ENCODE measurements at places on chromosomes 4 and X.
A peak's percentile ranks its signal among the peaks of the same experiment; 100 is the strongest.

GRCh38 chr4:17339376-17339775 is 172.5 kb downstream of the QDPR start:
- no peak for DNase-seq

GRCh38 chrX:114390251-114390796 is 193.6 kb upstream of the HTR2C start:
- DNase-seq: no peak

DNA sequence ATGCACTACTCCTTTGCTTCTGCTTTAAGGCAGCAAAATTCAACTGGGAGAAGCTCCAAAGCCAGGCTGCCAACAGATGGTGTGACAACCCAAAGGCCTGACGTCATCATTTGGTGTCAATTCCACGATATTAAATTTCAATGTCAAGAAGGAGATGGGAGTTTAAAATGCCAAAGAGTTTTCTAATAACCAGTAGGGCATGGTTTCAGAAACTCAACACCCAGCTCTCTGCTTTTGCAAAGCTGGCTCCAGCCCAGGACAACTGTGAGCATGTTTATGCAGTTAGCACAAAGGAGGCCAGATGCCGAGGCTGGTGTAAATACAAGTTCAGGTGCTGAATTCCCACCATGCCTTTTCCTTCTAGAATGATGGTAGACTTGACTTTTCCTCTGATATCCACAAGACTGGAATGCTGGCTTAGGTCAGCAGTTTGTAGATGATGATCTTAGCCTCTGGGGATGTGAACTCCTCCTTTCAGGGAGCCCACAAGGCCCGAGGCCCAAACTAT is 67.3 kb downstream of the AFAP1 start:
- DNase-seq: no peak

DNA sequence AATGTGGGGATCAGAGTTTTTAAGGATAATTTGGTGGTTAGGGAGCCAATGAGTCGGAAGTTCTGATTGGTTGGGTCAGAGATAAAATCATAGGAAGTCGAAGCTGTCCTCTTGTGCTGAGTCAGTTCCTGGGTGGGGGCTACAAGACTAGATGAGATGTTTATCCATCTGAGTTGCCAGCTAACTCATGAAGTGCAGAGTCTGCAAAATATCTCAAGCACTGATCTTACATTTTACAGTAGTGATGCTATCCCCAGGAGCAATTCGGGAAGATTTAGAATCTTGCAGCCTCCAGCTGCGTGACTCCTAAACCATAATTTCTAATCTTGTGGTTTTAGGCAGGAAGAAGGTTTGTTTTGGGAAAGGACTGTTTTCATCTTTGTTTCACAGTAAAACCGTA is 565.8 kb upstream of the SPANXN1 start:
- DNase-seq: no peak

- DNase-seq: no peak
These were observed 20.6 kb downstream of the CLIC2 start for GRCh38 chrX:155313766-155314165.

- DNase-seq: no peak
These were observed 1.4 kb downstream of the TCEAL2 start for GRCh38 chrX:102126863-102127262.

DNA sequence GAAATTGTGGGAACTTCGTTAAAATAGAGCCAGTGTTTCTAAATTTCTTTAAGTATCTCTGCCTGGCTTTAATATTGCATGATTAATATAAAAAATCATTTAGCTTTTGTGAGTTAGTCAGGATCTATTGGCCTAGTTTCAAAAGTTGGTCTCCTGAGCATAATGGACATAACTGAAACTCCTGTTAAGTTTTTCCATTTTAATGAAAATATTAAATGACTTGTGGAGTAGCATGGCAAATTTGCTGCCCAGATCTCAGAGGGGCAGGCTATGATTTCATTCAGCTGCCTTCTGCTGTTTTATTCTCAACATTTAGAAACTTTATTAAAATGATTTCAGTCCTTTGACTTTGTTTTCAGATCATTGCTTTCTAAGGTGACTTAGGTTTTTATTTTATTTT is 962.9 kb upstream of the GRID2 start:
- no peak for DNase-seq

GRCh38 chr4:15395311-15395710 is 32.5 kb upstream of the C1QTNF7 start:
- DNase-seq: no peak

GRCh38 chr4:139015948-139016471 is 429 bp downstream of the NOCT start:
- no peak for DNase-seq

GRCh38 chrX:30935985-30936384 is 46.9 kb upstream of the TAB3 start:
- DNase-seq: no peak

DNA sequence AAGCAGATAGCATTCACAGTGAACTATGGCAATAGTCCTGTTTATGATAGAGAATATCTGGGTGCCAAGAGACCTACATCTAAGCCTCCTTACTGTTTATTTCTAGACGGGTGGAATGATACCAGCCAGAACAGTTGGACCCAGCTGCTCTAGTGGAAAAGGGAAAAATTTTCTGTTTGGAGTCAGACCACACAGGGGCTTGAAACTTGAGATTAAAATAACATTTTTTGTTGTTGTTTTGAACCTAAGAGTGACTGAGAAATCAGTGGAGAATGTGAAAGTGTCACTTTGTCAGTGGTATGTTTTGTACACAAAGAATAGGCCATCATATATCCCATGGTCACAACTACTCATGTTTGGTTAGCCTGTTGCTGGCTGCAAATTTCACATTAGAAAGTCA is 105.7 kb downstream of the AGTR2 start:
- no peak for DNase-seq

DNA sequence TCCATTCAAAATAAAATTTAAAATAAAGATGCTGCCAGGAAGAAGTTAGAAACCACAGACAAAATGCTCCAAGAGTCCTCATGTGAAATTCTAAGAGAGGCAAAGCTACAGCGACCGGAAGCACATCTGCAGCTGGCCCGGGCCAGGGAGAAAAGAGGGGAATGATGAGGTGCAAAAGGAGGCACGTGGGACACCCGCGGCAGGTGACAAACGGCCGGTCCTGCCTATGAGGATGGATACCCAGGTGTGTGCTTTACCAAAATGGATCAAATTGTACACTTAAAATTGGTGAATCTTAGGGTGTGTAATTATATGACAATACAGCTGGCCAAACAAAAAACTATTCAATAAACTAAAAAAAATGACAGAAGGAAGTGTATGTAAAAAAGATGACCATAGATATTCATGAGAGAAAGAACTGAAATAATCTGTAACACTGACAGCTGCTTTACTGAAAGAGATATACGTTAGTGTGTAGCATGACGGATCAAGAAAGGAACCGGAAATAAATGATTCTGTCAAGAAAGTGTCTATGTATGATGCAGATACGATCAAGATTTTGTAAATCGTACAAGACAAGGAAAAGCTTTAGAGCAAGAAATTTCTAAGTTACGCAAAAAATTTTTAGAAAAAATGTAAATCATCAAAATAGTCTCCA is 29.5 kb downstream of the PPP2R3B start:
- no peak for DNase-seq

- no peak for DNase-seq
These were observed 146.8 kb downstream of the KLHL4 start for GRCh38 chrX:87664381-87664780.

- peak; percentile 23 for DNase-seq
These were observed 1.6 kb upstream of the EXOC1 start for GRCh38 chr4:55851885-55852284.

DNA sequence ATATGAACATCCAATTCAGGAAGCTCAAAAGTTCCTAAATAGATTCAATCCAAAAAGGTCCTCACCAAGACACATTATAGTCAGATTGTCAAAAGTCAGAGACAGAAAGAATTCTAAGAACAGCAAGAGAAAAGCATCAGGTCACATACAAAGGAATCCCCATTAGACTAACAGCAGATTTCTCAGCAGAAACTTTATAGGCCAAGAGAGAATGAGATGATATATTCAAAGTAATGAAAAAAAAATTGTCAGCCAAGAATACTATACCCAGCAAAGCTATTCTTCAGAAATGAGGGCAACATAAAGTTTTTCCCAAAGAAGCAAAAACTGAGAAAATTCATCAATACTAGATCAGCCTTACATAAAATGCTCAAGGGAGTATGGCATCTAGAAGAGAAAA is 106.6 kb upstream of the SH3RF1 start:
- DNase-seq: no peak

- no peak for DNase-seq
These were observed 278.9 kb upstream of the SFRP2 start for GRCh38 chr4:154067786-154068185.

DNA sequence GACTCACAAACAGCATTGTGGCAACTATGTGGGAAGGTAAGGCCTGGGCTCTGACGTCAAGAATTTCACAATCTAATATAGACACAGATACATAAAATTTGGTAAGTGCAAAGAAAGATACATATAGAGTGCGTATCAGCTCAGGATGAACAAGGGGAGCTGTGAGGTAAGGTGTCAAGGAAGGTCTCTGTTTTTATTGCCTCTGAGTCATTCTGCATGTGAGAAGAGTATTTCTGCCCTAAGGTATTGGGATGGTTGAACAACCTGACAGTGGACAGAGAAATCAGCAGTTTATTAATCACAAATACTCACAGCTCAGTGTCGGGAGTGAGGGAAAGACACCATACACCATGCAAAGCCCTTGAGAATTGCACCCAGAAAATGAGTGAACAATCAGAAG is 89.8 kb downstream of the COMMD8 start:
- no peak for DNase-seq

GRCh38 chr4:137694138-137694537 is 161.8 kb upstream of the PCDH18 start:
- no peak for DNase-seq

- no peak for DNase-seq
These were observed 4.0 kb downstream of the DIPK2B start for GRCh38 chrX:45196701-45197100.

GRCh38 chr4:70994069-70994366 is 569 bp downstream of the DCK start:
- DNase-seq: no peak

GRCh38 chr4:88457307-88458103 is 586 bp downstream of the HERC5 start:
- DNase-seq: no peak

- no peak for DNase-seq
These were observed 3.1 kb downstream of the RBMXL3 start for GRCh38 chrX:115192244-115192700.

- DNase-seq: no peak
These were observed 69.5 kb downstream of the SHROOM2 start for GRCh38 chrX:9855561-9856283.

DNA sequence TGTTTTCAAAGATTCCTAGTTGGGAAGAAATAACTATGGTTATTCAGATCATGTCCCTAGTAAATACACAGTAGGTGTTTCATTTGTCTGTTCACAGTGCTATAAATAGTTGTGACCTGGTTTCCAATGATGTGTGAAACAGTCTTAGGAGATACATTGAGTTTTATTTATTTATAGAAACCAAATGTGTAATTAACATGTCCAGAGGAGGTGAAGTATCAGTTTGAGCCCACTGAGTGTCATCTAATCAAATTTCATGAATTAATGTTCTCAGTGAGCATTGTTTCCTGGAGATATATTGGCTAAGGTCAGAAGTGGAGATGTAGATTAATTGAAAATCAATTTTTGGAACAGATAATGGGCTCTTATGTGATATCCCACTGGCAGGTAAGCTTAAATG is 996.3 kb downstream of the FSTL5 start:
- DNase-seq: no peak

DNA sequence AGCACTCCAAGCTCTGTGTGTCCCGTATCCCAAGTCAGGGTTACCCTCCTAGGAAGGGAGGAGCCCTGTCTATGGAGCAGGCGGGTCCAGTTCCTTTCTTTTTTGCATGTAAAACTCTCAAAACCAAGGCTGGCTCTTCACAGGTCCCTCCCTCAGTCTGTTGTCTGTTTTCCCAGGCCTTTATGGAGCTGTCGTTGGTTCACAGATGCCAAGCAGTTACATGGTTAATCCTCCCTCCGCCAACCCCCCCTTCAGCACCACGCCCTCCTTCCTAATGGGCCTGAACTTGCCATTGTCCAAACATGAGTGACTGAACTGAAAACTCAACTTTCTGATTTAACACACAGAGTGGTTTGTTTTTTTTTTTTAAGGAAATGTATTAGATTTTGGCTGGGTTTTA is 148.3 kb downstream of the STOX2 start:
- DNase-seq: no peak

DNA sequence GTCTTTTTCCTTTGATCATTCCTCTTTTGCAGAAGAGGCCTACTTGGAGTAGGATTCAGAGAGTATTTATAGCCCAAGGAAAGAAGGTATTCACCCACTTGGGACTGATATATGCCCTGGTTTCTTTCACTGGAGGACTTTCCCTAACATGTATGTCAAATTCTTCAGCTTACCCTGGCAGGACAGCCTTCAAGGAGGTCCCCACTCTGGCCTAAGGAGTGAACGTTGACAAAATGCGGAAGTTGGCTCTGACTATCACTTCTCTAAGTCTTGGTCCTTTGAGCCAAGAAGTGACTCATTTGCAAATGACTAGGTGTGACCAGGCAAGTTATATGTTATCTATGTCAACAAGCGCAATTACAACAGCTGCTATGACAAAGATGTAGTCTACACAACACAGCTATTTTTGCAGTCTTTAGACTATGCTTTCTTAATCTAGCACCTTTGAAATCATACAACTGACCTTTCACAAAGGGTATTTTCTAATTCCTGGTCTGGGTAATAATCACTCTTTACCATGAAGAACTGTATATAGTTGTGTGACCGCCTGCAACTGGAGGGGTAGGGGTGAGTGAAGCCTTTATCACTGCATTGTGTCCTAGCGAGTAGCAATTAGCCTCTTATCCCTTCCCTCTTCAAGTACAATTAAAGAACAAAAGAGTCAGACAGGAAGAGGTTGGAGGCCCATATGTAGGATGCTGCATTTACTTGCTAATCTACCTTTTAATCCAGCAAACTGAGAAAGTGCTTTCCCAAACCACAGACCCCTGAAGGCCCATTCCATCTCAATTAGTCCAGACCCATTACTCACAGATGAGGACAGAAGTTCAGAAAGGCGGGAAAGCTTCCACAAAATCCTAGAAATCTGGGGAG is 50.1 kb downstream of the RASGEF1B start:
- DNase-seq: no peak

DNA sequence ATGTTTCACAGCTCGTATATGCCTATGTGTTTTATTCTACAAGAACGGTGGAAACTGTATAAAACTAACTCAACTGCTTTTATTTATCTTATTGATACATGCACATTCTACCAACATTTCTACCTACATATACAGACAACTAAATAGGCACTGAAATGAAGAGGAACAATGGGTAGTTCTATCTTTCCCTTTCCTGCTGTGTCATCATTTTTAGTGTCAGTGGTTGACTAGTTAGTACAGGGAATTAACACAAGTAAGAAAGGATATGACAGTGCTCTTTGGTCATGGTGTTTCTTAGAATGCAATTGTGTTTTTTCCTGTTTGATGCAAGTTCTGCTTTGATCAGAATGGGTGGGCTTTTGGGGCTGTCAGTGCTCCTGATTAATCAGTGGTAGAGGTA is 293.8 kb upstream of the CTSO start:
- no peak for DNase-seq

DNA sequence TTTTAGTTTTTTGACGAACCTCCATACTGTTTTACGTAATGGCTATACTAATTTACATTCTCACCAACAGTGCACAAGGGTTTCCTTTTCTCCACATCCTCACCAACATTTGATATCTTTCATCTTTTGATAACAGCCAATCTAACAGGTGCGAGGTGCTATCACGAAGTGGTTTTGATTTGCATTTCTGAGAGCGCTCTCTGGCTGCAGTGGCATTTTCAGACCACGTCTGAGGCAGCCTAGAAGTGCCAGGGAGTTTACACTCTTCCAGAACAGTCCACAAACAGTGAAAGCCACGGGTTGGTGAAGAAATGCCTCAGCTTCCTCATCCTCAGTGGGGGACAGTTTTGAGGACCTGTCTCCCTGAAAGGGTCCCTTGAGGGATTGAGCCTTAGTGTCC is 471.0 kb downstream of the BCOR start:
- no peak for DNase-seq

Measured in immature natural killer cell (primary cell).